ENCODE measurements at places on chromosomes 4 and X.

DNA sequence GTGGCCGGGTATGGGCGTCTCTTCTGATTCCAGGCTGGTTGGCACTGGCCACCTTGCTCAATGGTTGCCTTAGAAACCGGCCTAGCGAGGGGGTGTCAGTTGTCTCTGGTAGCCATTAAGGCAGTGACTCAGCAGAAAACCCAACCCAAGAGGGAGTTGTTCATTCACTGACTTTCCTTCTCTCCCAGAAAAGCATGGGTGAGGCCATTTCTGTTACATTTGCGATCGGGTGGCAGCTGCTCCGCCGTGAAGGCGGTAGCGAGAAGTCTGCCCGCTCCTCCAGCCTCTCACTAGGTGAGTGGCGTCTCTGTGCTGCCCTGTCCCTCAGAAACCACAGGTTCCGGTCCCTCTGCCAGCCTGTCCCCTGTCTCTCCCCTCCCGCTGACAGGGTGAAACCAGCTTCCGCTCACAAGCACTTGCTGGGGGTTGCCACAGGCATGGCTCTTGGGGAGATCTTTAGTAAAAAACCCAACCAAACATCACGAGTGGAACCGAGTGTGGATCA, 17.4 kb downstream of the IRAK1 start:
- DNase-seq, result peak; percentile 24

DNA sequence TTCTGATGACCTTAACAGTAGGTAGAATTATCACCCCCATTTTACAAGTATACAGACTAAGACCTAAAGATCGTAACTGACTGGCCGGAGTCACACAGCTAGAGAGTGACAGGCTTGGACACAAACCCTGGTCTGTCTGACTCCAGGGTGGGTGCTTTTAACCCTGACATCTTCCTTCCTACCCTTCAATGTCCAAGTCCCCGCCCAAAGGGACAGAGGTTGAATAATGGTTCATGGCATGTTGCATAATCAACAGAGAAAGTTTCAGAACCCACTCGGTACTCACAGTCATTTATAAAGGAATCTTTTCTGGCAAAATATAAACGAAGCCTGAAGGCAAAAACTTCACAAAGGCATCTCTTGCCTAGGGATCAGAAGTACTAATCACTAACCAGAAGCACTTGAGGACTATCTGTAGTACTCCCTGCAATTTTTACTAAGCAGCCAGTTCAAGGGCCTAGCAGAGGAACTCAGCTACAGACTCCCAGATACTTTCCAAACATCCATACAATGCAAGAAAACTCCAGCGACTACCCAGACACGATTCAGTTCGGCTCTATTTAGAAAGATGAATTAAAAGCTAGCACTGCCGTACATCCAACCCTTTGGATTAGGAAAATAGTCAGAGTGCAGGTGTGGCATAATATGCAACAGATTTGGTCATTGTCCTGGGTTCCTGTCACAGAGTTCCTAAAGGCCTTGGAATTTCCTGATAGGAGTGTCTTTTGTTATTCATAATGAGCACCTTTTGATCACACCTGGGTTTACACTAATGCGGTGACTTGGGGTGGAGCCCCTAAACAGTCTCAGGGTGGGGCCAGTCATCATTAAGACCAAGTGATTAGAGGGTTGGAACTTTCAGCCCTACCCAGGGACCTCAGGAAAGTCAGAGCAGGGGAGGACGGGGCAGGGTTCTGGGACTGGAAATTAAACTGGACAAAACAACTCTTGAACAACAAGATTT, 44.0 kb downstream of the RELL1 start:
- no peak for DNase-seq

DNA sequence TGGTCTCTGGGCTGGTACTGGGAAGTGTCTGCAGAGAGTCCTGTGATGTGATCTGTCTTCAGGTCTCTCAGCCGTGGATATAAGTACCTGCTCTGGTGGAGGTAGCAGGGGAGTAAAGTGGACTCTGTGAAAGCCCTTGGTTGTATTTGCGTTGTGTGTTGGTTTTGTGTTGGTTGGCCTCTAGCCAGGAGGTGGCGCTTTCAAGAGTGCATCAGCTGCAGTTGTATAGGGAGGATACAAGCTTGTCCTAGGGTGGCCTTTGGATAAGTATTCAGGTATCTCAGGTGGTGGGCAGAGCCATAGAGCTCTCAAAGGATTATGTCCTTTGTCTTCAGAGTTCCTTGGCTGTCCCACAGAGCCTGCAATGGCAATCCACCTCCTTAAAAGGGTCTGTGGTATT, 111.6 kb downstream of the MAGEB17 start:
- no peak for DNase-seq

DNA sequence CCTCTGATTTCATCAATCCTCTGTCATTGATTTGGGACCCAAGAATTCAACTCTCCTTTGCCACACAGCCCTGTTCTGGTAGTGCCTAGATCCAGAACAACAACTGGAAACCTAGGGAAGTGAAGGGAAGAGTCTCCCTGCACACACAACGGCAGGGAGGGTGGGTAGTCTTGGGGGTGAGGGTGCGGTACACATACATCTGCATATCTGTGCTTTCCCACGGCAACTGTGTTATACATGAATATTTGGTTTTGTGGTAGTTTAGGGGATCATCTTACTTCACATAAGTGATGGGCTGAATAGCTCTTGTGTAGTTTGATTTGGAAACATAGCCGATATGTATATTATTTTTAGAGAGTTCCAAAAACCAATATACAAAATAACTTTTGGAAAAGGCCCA, 3.3 kb upstream of the PRSS12 start:
- DNase-seq, result no peak
